ENCODE measurements at places on chromosomes 2 and 18.

DNA sequence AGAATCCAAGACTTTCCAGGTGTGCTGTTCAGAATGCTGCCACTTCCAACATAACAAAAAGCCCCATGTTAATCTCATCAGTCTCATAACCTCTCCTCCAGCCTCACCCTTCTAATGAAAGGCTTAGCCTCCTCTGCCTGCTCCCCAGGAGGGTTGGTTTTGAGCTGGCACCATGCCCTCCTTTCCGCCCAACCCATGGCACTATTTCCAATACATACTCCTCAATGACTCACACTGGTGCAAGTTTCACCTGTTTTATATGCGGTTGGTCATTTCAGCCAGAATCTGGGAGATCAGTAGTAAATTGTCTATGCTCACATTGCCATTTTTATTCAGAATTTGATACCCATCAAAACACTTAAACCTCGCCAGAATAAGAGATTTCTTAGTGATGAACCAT, 157.6 kb upstream of the NRP2 start:
- no peak for DNase-seq

GRCh38 chr2:180742801-180743200, 237.6 kb upstream of the UBE2E3 start:
- DNase-seq, result no peak

DNA sequence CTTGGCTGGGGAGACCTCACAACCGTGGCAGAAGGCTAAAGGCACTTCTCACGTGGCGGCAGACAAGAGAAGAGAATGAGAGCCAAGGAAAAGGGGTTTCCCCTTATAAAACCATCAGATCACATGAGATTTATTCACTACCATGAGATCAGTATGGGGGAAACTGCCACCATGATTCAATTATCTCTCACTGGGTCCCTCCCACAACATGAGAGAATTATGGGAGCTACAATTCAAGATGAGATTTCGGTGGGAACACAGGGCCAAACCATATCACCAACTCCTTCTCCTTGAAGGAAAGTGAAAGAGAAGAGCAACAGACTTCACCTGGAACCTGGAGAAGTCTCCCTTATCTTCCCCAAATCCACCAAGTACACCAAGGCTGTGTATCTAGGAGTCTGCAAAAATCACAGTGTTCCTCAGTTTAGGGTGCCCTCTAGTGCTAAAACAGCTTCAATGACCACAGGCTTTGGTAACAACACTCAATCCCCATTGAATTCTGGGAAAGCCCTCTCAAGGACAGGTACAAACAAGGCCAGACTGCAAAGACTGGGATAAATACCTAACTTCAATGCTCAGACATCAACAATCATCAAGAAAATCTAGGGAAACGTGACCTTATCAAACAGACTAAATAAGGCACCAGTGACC, 148.8 kb upstream of the SRD5A2 start:
- DNase-seq, result no peak

GRCh38 chr2:185335879-185336278, 402.7 kb upstream of the FSIP2 start:
- DNase-seq, result no peak

DNA sequence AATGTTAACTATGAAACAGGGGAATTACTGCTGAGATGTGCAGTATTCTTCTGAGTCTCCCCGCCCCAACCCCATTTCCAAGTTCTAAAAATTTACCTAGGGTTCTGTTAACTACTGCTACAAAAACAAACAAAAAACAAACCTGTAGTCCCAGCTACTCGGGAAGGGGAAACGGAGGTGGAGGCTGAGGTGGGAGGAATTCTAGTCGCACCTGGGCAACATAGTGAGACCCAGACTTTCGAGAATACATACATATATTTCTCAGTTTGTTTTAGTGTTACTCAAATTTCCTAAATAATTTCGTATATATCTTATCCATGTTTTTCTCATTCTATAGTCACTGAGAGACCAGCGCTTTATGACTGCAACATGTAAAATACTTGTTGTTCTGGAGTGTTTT, 989 bp downstream of the STAM2 start:
- no peak for DNase-seq

GRCh38 chr2:147589127-147589526, 255.7 kb upstream of the ACVR2A start:
- DNase-seq, result no peak

- DNase-seq, result no peak
Observed at GRCh38 chr2:105518897-105519296, 120.0 kb upstream of the FHL2 start.

GRCh38 chr18:13382366-13382953, 163.9 kb downstream of the LDLRAD4 start:
- DNase-seq, result no peak

DNA sequence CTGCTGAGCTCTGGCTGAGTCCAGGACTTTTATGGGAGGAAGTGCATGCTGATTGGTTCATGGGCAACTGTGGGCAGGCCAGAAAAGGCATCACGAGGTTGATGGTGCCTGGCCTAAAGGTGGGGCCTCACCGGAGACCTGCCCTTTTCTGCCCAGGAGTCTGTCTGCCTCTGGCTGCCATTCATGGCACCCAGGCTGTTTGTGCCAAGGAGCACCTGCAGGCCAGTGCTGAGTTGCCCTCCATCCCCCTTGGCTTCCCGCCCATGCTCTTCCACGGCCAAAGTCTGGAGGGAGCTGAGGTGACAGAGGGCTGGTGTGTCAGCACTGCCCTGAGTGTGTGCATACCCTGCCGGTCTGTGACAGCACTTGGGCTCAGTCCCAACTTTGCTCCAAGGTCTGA, 123.2 kb downstream of the PTH2R start:
- DNase-seq, result no peak

GRCh38 chr2:133532919-133533318, 35.3 kb downstream of the NCKAP5 start:
- no peak for DNase-seq

DNA sequence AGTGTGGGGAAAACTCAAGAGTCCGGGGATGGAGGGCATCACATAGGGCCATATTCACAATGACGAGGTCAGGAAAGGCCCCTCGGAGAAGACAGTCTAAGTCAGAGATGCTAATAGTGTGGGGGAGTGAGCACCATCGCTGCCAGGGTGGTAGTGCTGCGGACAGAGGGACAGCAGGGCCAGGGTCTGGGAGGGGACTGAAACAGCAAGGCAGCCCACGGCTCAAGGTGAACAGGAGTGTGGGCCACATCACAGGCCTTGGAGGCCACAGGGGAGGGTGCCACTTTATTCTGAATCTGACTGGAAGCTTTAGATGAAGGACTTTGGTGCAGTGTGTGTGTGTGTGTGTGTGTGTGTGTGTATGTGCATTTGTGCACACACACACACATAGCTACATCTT, 130.9 kb upstream of the GLI2 start:
- no peak for DNase-seq

DNA sequence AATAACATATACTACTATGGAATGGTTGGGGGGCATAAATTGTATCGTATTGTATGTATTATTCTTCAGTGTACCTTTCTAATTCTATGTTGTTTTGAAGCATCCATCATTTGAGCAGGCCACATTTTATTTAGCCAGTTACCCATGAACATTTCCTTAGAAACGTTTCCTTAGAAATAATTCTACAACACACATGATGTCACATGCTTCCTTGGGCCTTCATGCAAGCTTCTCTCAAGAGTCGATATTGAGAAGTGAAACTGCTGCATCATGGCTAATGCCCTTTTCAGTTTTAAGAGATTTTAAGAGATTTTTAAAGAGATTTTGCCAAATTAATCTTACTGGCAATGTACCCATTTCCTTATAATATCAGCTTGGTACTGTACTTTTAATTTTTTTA, 63.9 kb downstream of the ALPK2 start:
- DNase-seq, result no peak

- DNase-seq, result no peak
Observed at GRCh38 chr2:143725400-143725799, 596.2 kb downstream of the ARHGAP15 start.

DNA sequence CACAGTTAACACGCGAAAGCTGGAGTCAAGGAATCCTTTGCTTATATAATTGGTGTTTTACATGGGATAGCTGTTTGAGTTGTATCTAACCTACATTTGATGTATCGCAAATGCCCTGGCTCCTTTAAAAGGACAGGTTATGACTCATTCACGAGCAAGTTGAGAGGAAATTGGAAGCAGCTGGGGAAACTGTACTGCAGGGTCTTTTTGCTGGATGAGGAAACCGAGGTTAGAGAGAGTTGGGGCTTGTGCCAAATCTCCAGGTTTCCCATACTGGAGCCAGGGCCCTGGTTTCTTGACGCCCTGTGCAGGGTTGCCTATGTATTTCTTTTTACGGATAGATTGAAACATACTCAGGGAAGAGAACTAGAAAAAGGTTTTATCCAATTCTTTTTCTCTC, 60.0 kb upstream of the SPTBN1 start:
- DNase-seq, result no peak

DNA sequence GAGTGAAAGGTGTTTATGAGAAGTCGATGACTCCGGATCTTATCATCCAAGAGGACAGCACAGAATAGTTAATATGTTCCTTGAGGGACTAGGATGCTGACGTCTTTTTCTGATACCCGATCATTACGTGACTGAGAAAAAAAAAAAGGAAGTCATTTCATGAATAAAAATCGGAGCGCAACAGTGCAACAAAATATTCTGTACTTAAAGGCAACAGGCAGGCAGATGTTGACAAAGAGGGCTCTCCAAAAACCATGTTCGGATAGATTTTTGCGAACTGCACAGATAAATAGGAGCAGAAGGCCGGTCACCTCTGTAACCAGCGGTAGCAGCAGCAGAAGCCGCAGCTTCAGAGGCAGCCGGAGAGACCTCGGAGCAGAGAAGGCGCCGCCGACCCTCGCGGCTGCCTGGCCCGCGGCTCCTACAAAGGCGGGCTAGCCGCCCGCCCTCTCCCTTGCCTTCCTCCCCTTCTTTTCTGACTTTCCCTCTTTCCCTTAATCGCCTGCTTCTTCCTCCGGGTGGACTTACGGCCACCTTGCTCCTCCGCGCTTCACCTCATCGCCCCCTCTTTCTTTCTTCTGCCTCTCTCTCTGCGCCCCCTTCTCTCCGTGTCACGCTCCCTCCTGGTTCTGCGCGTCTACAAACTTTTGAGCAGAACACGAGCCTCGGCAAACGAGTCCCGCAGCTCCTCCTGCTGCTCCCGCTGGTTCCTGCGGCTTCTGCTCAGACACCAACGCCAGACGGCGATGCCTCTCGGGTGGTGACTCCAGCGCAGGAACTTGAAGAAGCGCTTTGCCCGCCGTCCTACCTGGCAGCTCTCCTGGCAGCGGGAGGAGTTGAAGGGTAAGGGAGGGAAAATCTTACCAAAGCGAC, at the start of gene ADCYAP1:
Gene ADCYAP1, plus strand, starts transcription at position 654 of the 873 bp plus-strand sequence. CDS start 516 bp downstream, outside the sequence.
- no peak for DNase-seq

DNA sequence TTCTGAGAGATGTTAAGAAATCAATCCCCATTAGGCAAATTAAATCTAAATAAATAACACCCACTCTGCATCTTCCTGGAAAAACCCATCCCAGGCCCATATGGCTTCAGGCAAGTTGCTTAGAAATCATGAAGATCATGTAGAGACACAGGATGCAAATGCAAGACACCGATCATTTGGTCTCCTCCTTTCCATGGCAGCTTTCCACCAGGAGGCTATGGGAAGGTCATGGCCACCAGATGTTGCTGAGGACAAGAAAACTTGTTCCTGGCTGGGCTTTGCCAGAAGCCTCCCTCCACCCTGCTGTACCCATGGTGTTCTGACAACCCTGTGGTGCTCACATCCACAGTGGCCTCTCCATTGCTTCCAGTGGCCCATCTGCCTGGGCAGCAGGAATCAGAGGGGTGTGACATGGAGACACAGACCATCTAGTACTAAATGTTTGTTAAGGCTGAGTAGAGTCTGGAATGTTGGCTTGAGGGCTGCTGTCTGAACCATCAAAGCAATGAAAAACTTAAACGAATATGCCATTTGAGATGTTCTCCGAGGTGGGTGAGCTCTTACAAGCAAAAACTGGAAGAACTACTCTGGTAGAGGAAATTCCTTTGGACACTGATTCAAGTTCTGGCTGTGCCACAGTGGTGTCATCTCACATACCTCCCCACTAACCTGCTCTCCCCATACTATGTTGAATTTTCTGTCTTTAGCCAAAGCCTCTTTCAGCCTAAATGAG, 293.2 kb downstream of the TNS1 start:
- no peak for DNase-seq

GRCh38 chr2:126600742-126601141, 55.2 kb upstream of the GYPC start:
- DNase-seq, result no peak

GRCh38 chr2:236887531-236887930, 198.2 kb upstream of the COPS8 start:
- DNase-seq, result no peak

- no peak for DNase-seq
Observed at GRCh38 chr2:43724728-43725526, 48.7 kb upstream of the C1GALT1C1L start.

DNA sequence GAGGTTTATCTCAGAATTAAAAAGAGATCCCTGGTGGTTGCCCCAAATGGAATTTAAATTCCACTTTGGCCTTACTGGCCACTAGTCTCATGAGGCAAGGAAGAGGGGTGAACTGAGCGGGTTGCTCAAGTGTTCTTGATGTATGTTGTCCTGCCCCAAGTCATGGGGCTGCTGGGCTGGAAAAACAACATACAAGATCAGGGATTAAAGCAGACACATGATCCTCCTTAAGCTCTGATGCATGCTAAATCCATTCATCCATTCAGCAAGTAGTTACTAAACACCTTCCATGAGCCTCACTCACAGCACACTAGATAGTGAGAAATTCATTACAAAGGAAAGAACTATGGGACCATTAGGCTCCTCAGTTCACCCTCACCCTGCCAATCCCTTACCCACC, 196.3 kb downstream of the MREG start:
- DNase-seq, result no peak

DNA sequence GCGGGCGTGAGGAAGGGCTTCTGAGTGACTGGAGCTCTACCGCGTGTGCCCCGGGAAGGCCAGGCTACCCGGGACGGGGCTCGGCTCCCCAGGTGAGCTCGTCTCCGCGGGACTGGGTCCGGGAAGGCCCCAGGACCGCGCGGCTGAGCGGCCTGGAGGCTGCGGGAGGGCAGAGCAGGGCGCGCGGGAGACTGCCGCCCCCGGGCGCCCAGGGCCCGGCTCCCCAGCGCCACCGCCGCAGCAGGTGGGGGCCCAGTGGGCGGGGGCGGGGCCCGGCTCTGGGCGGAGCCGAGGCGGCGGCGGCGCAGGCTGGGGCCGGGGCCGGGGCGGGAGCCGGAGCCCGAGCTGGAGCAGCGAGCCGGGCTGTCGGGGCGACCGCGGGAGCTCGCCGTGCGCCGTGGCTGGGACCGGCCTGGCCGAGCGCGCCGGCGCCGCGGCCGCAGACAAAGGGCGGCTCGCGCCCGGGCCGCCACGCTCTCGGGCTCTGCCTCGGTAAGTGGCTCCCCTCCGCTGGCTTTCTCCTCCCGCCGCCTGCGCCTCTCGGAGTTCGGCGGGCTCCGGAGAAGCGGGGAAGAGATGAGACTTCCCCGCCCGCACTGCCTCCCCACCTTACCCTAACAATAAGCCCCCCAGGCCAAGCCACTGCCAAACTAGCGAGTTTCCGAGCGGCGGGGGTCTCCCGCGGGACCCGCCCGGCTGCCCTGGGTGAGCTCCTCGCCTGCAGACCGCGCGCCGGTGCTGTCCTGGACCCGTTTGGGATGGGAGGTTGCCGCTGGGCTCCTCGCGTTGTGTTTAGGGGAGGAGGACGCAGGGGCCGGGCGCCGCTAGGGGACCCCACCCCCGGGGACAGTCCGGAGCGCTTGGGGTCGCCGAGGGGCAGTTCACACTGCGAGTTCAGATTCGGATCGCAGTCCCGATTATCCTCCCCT, at the start of gene MAPK4:
Gene MAPK4, plus strand, starts transcription at position 336 of the 929 bp plus-strand sequence. CDS start 103,872 bp downstream, outside the sequence.
- DNase-seq, result no peak

Measured in stimulated activated CD4-positive, alpha-beta T cell treated with anti-CD3 and anti-CD28 coated beads, TNF-alpha, amount 100 ng/mL, for 1 hour (primary cell).